ENCODE measurements at places on chromosomes 13 and 19. TPM values are rescaled to one million over a fixed set of nuclear protein-coding genes. Genes with fewer than 3 reads are reported as not detected.

The ZNF208 gene
- 22.9 TPM for total RNA-seq

GRCh38 chr19:48194844-48195830, 24.7 kb downstream of the ZSWIM9 start:
- DNase-seq, result no peak

The ZNF729 gene
- not detected for total RNA-seq

The ELSPBP1 gene
- not detected for total RNA-seq

The OR7C2 gene
- total RNA-seq, result not detected

The ZGLP1 gene
- total RNA-seq, result 2.2 TPM

DNA sequence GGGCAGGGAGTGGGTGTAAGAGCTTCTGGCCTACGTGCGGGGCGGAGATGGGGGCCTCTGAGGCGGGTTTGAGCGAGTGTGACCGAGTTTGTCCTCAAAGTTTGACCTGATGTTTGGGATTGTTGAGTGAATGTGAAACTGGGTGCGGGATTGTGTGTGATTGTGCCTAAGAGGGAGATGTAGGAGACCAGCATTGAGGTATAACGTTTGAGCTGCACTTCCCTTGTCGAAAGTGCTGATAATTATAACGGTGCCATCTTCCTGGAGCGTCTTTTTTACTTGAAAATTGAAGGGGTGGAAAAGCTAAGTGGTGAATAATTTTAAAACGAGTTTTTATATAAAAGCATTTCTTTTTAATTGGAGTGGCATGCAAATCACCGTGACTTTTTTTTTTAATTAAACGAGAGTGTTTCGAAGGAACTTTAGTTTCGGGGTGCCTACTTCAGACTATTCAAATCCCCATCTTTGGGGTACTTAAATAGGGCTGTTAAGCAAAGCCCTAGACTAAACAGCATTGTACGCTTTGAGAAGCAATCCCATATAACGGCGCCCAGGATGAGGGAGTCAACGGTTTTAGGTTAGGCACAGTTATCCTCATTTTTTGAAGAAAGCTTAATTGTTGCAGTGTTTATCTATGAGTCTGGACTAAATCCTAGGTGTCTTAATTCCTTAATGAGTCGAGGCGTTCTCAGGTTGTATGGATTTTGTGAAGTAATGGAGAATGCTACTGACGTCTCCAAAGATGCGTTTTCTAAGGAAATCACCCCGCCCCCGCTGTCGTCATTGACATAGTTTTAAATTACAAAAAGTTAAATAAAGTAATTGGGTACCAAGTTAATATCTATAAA, 594 bp downstream of the ZNF146 start:
- DNase-seq, result peak; percentile 76

The MISP3 gene
- 13.8 TPM for total RNA-seq

- peak; percentile 90 for DNase-seq
These were observed 17.4 kb upstream of the KCTD12 start for GRCh38 chr13:76903544-76904162.

The MCEMP1 gene
- total RNA-seq, result 7.0 TPM

The CALR3 gene
- not detected for total RNA-seq

DNA sequence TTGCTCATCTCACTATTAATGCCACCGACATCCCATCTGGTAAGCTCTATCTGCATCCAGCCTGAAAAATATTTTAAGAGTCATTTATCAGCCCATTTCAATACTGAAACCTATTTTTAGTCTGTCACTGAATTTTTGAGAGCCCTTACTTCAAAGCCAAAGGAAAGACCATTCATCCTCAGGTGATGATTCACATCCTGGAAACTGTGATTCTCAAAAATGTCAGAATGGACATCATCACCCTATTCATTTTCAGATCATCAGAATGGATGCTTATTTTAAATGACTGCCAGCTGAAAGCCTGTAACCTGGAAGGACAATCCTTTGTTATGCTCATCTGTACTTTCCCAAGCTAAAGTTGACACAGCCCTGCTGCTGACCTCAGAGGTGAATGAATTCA, 27.0 kb downstream of the TNFSF11 start:
- DNase-seq, result no peak

DNA sequence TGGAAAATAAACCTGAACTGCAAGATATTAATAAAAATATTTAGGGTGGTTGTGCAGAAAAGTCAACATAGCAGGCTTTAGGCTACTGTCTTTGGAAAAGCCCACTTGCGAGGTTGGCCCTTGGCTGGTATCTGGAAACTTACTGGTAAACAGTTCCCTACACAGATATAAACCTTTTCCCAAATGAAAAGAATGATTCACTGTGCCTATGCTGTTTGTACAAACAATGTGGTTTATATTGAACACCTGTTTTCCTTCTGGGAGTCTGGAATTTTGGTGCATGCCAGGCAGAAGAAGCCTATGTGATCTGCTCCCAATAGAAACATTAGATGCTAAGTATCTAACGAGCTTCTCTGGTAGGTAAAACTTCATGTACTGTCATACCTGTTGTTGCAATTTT, 29.7 kb upstream of the SOHLH2 start:
- DNase-seq, result no peak

DNA sequence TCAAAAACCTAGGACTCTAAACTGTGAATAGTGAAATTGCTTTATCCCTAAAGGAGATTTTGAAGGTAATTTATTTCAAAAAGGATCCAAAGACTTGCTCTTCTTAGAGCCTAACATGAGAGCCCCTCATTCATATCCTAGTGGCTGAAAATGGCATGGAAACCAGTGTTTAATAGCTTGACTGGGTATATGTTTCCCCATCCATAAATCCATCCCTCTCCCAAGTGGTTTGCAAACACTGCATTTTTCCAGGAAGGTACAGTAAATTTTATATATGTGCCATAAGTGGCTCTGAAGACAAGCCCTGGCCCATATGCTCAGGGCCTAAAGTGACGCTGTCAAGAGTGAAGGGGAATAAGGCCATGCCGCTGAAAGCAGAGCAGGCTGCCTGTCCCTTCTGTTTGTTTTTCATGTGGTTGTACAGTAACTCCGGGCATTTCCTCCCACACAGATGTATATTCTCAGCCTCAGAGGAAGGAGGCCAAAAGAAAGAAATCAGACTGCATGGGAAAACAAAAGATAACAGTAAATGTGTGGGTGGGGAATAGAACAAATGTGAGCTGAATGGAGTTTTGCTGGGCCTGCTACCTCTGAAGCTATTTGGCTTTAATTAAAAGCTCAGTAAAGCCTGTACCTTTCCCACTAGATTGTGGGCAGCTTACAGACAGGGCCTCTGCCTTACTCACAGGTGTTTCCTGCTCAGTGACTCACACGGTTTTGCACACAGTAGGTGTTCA, 181.9 kb downstream of the PCDH9 start:
- no peak for DNase-seq

- peak; percentile 86 for DNase-seq
These were observed 1.5 kb upstream of the IGSF23 start for GRCh38 chr19:44611812-44612295.

The ZNF792 gene
- total RNA-seq, result 8.4 TPM

The PRSS57 gene
- total RNA-seq, result not detected

DNA sequence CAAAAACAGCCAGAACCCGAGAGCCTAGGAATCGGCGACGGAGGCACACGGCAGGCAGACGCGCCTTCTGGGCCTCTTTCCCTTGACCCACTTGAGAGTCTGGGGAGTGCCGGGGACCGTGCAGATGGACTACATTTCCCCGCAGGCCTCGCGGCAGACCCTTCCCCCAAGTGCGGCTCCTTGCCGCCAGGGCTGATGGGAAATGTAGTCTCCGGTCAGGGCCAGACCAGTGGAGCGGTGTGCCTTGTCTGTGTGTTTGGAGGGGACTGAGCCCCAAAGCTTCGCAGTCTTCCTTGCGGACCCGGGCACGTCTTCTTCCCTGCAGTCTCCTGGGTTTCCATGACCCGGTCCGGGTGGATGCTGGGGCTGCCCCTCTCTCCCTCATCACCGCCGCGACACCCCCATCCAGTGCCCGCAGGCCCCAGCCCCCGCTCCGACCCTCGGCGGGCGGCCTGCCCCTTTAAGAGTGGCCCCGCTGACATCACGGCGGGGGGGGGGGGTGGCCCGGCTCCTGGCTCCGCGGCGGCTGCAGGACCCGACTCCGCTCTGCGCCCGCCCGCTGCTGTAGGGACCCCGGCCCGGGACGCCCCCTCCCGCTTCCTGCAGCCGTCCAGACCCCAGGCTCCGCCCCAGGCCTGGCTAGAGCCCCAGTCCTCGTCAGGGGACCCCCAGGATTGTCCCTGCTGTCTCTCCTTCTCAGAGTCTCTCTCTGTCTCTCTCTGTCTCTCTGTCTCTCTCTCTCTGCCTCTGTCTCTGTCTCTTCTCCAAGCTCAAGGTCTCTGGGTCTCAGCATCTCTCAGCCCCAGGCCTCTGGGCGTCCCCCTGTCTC, 758 bp upstream of the CACNG7 start:
- DNase-seq, result peak; percentile 33

The PLPPR3 gene
- total RNA-seq, result 0.55 TPM

The GARRE1 gene
- total RNA-seq, result 60.7 TPM

The GPR42 gene
- not detected for total RNA-seq

The CD209 gene
- total RNA-seq, result 1.8 TPM

DNA sequence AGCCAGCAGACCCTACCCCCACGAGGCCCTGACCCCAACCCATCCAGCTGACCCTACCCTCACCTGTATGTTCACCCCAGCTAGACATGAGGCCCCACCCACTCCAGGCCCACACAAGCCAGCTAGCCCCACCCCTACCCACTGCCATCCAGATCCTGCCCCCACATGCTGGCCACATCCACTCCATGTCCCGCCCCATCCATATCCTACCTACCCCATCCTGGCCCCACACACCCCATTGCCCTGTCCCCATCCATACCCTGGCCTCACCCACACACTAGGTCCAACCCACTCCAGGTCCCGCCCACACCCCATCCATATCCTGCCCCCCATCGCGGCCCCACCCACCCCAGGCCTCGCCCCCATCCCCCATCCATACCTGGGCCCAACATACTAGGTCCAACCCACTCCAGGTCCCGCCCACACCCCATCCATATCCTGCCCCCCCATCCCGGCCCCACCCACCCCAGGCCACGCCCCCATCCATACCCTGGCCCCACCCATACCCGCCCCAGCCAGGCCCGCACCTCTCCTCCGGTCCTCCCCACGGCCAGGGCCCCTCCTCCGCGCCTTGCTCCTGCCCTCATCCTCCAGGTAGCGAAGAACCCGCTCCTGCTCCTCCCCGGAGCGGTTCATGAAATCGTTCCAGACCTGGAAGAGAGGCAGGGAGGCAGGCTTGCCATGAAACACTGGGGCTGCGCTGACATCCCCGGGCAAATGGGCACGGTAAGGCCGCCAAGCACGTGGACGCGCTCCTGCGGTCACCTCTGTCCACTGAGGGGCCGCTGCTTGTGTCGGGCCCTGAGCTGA, 7.2 kb downstream of the RNU6-9 start:
- DNase-seq, result peak; percentile 67

The SLC25A15 gene
- 0.58 TPM for total RNA-seq

- no peak for DNase-seq
These were observed 14.9 kb downstream of the KLHL26 start for GRCh38 chr19:18651733-18652132.

- DNase-seq, result no peak
These were observed 17.3 kb upstream of the CACNG8 start for GRCh38 chr19:53945441-53945840.

The SBSN gene
- total RNA-seq, result not detected

DNA sequence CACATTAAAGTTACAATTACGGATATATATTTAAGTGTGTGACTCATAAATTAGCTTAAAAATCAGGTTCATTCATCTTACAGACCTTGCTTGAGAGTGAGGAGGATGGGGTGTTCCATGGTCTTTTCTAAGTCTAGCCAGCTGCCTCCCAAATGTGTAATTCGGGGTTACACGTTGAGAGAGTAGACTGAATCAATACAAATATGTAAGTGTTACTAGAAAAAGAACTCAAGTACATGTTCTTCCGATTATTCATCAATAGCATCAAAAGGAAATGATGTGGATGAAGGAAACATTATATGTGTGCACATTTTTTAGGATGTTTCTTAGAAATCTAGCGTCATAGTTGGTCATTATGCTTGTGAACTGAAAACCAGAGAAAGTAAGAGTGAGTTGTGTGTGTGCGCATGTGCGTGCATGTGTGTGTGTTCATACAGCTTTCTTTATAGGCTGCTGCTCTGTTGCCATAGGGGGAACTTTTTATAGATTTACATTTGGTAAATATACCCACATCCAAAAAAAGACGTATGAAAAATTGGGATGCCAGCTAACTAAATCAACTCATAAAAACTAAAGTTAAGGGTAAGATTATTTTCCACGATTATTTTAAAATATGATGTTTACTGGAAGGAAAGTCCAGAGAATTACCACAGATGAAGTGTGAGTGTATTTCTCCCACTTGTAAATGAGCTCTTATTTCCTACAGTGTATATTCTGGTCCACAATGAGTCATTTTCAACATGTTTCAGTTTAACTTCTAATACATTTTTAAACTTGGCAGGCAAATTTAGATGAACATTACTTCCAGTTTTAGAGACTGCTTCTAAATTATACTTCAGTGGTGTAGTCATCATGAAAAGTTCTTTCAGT, 82.4 kb downstream of the PIBF1 start:
- DNase-seq, result peak; percentile 23

DNA sequence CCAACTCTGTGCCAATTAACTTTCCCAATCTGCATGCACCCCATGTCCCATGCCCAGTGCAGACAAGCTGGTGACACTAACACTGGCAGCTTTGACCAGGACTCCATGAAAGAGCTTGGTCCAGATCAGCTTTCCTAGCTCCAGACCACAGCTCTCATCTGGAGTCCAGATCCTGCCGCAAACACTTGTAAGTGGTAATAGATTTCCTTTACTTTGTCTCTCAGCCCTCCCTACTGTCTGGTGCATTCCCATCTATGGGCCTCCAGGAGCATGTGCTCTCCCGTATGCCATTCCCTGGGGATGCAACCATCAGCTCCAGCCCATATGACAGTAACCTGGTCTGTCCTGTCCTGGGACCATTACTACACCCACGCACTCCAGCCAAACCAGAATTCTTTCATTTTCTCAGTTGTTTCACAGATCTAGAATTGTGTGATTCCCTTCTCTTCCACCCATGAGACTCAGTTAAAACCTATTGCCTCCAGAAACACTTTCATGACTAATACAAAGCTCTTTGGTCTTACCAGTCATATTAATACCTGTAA, 4.9 kb upstream of the STARD13 start:
- DNase-seq, result no peak

The NLRP5 gene
- not detected for total RNA-seq

The HNRNPUL1 gene
- 47.8 TPM for total RNA-seq

The PSG5 gene
- total RNA-seq, result not detected

- no peak for DNase-seq
These were observed 24.2 kb upstream of the PIK3R2 start for GRCh38 chr19:18128805-18129204.
